ENCODE measurements at places on chromosomes 4 and X. TPM values are rescaled to one million over a fixed set of nuclear protein-coding genes. Genes with fewer than 3 reads are reported as not detected.

DNA sequence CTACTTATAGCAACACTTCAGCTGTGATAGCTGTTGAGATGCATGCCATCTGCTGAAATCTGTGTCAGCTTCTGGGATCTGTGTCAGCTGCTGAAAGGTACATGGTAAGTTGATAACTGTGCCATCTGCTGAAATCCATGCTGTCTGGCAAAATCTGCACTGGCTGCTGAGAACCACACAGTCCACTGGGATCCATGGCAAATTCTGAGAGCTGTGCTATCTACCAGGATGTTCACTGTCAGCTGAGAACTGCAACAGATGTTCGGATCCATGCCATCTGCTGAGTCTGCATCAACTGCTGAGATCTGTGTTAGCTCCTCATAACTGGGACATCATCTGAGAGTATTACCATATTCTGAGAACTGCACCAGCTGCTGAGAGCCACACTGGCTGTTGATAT is 430.5 kb upstream of the POU3F4 start:
- no peak for DNase-seq

- no peak for DNase-seq
Observed at GRCh38 chr4:40369437-40370274, 34.5 kb downstream of the CHRNA9 start.

The LIAS gene
- 11.0 TPM for total RNA-seq

GRCh38 chrX:134548257-134549201 is 88.6 kb downstream of the HPRT1 start:
- no peak for DNase-seq

DNA sequence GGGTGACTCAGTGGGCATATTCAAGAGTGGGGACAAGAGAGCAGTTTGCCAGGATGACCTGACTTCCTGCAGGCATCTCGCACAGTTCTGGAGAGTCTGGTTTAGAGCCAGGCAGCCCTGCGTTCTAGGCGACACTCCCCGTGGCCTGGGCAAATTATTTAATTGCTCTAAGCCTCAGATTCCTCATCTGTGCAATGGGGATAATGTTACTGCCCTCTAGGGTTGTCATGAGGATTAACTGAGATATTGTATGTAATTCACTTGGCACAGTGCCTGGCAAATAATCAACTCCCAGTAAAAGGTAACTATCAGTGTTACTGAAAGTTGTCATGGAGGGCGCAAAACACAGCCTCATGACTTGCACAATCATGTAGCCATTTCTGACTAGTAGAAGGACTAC is 48.8 kb upstream of the PITX2 start:
- DNase-seq, result no peak

- no peak for DNase-seq
Observed at GRCh38 chr4:93649828-93650227, 178.7 kb upstream of the ATOH1 start.

DNA sequence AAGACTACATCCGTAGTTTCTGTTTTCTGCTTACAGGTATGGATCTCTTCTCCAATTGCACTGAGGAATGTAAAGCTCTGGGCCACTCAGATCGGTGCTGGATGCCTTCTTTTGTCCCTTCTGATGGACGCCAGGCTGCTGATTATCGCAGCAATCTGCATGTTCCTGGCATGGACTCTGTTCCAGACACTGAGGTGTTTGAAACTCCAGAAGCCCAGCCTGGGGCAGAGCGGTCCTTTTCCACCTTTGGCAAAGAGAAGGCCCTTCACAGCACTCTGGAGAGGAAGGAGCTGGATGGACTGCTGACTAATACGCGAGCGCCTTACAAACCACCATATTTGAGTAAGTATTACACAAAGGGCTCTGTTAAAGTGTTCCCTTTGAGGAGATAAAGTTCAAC is 13.8 kb downstream of the PCDH10 start:
- no peak for DNase-seq

GRCh38 chr4:138959097-138959815 is 56.3 kb upstream of the NOCT start:
- DNase-seq, result no peak

DNA sequence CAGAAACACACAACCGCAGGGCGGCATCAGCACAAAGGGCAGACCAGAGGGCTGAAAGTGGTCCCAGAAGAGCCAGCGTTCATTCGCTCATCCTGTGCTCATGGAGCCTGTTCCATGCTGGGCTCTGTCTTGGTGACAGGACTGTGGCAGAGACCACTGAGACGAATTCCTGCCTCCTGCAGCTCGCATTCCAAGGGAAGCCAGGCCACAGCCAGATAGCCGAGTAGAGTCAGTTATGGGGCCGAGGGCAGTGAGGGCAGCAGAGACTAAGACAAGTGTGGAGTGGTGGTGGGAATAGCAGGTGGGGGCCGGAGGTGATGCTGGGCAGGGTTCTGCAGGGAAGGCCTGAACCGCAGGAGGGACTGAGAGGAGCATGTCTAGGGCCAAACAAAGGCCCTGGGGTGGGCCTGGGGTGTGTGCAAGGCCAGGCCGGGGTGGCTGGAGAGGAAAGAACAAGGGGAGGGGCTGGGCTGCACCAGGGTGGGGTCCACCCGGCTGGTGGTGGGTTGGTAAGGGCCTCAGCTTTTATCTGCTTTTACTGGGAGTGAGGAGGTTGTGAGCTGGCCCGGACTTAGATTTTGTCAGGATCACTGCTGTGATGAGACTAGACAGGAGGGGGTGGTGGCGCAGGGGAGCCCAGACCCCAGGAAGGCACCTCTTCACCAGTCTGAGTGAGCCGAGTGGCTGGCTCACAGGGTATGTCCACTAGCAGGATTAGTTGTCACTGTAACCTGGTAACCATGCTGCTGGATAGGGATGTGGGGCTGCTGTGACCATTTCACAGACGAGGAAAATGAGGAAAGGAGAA is 6.3 kb downstream of the PSAPL1 start:
- DNase-seq, result no peak

The HMX1 gene
- not detected for total RNA-seq

GRCh38 chr4:32340591-32340990 is 1620.4 kb downstream of the PCDH7 start:
- no peak for DNase-seq

The GAGE13 gene
- not detected for total RNA-seq

GRCh38 chr4:152616804-152617203 is 63.0 kb downstream of the TMEM154 start:
- no peak for DNase-seq

Measured in left lung (tissue), 14 donors.